NCI-H187 treated with DMSO at 0.1 percent for 48 hours (cell line): ENCODE measurements at places on chromosomes 11 and 22.

- DNase-seq: no peak
These were observed 25.4 kb upstream of the CABP2 start for GRCh38 chr11:67548555-67549110.

DNA sequence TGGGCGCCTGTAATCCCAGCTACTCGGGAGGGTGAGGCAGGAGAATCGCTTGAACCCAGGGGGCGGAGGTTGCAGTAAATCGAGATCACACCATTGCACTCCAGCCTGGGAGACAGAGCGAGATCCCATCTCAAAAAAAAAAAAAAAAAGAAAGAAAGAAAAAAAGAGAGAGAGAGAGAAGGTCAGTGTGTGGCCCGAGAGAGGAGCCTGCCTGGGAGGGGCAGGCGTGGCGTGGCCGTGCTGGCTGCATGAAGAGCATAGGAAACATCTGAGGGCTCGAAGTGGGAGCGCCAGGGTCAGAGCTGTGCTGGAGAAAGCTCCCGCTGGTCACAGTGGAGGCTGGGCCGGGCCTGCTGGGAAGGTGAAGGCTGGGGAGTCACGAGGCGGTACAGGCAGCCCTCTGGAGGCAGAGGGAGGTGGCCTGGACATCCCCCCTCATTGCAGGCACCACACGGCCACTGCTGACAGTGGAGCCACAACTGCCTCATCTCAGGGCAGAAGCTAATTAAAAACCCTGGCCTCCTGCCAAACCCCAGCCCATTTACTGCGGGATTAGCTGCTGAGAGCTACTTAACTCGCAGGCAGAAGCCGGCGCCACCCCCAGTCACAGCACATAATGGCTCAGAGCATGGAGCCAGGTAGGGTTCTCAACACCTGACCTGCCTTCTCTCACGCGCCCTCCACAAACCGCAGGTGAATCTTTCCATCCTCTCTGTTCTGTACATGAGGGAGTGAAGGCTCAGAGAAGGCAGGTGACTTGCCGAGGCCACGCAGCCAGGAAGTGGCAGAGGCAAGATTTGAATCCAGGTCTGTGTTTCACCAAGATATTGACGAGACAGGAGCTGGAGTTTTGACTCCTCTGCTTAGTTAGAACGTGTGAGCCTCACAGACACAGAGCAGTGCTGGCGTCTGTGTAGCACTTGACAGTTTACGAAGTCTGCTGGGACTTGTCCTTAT is 32.6 kb downstream of the NFAM1 start:
- peak; percentile 84 for DNase-seq

- DNase-seq: no peak
These were observed 39.3 kb downstream of the DUSP8 start for GRCh38 chr11:1532606-1533341.

- DNase-seq: no peak
These were observed 649.4 kb upstream of the KIRREL3 start for GRCh38 chr11:127649958-127650357.
